Bronchial epithelial cell (primary cell): ENCODE measurements at places on chromosomes 3 and 15.

GRCh38 chr15:92882697-92883162, 17.4 kb upstream of the CHD2 start:
- no peak for DNase-seq

DNA sequence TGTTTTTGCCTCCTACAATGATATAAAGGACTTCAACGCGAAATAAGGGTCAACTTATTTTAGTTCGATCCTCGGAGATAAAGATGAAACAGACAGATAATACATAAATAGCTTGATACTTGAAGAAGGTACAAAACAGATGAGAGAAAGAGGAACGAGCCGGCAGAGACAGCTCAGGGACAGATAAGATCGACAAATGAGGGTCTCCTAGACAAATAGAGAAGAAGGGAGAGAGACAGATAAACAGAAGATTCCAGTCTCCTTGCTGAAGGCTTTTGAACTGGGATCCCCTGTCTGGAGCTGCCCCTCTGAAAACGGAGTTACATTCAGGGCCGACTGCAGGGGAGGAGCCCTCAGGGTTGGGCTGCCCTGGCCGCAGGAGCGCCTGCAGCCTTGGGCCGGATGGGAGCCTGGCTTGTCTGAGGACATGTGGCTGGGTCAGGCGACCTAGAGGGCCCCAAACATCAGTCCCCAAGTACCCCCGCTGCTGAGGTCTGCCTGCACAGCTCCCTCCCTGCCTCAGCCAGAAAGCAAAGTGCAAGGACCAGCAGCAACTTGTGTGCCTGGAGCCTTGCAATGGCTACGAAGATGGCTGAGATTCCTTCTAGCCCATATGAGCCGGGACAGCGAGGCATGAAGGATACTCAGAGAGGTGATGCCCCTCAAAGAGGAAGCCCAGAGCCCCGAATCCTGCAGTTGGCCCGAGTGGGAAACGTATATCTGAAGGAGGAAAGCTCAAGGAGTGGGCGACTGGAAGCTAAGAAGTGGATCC, 926 bp upstream of the SKOR1 start:
- DNase-seq: no peak

GRCh38 chr15:92681141-92681631, 25.6 kb upstream of the FAM174B start:
- DNase-seq: peak; percentile 57

DNA sequence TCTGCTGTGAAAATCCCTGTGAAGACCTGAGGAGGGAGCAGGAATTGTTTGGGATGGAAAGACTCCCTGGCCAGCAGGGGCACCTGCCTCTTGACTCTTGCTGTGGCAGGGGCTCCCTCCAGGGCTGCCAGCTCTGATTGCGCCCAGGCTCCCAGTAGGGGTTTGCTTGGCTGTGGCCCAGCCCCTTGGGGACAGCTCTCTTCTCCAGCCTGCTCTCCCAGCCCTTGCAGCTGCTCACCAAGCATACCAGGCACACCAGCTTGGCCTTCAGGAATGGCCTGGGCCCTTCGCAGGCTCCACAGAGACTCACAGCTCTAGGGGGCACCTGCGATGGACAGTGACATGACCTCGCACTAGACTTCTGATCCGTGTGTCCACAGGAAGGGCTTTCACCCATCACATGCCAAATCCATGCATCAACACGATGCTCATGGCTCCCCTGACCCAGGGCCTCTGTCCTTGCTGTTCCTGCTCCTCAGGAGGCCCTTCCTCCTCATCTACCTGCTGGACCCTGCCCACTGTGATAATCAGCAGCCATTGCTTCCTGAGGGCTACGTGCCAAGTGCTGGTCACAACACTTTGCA, 61.8 kb downstream of the SCN5A start:
- no peak for DNase-seq
